ENCODE measurements at places on chromosomes 1 and 21.

- DNase-seq = no peak
Observed at GRCh38 chr1:40621821-40622450, 43.5 kb downstream of the RIMS3 start.

- no peak for DNase-seq
Observed at GRCh38 chr1:30764939-30765555, 7.5 kb upstream of the LAPTM5 start.

GRCh38 chr1:205061227-205061626, 18.2 kb downstream of the CNTN2 start:
- DNase-seq = no peak

- DNase-seq = peak; percentile 60
Observed at GRCh38 chr1:236507022-236507700, 16.6 kb upstream of the LGALS8 start.

- no peak for DNase-seq
Observed at GRCh38 chr1:112583366-112583765, 35.6 kb downstream of the ST7L start.

DNA sequence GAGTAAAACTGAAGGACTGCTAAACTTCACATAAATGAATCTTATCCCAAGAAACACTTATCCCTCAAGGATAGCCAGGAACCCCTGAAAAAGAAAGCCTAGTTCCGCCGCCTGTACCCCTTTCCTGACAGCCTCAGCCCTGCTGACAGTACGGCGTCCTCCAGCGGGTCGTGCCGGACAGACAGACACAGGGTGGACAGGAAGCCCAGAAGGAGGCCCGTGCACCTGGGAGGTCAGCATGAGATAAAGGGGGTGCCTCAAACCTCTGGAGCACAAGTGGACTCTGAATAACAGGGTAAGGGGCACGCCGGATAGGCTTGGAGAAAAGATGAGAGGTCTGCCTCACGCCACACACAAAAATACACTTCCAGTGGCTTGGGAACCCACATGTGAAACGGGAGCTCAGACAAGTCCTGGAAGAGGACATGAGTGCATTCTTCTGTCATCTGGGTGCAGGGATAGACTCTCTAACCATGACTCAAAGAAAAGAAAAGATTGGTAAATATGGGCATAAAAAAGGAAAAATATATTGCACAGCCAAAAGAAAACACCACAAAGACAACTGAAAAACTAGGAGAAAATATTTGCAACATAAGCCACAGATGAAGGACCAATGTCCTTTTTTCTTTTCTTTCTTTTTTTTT, 17.3 kb upstream of the ADARB1 start:
- no peak for DNase-seq

DNA sequence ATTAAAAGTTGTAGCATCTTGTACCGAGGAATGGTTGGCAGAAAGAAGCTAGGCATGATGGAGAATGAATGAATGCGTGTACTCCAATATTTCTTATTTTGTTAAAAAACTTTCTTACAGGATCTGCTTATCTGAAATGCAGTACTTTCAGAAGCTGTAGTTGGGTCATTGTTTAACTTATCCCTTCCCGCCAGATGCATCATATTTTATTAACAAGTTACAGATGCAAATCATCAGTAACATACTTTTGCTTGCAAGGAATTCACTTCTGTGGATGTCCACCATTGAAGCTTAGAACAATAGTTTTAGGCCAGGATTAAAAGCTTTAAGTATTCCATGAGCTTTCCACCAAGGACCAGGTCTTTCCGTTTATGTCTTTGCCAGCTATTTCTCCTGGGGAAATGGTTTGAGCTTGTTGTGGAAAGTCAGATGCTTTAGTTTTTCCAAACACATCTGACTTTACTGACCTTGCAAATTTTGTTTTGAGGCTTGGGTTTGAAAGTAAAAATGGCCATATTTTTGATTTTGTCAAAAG, 65.4 kb downstream of the PATJ start:
- DNase-seq = no peak

DNA sequence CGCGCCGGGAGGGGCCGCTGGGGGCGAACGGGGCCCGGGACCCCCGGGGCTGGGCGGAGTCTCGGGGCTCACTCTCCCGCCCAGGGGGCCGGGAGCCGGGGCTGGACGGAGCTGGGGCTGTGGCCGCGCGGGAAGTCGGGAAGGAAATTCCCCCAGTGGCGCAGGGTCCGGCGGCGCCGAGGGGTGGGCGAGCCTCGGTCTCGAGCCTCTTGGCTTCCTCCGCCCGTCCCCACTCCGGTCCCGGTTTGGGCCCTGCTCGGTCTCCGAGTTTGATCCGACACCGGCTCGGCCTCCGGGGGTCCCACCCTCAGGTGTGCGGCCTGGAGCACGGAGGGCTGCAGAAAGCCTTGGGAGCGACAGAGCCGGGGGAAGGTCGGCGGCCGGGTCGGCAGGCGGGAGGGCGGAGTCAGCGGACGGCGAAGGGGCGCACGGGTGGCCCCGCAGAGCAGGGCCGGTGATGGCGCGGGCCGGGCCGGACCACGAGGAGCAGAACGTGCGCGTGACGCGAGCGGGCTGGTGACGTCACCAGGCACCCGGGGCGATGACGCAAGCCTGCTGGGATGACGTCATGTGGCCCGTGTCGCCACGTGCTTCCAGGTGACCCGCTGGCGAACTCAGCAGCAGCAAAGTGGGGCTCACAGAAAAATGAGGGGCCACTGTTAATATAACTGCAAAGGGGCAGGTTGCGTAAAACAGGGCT, 610 bp upstream of the HES4 start:
- DNase-seq = no peak

DNA sequence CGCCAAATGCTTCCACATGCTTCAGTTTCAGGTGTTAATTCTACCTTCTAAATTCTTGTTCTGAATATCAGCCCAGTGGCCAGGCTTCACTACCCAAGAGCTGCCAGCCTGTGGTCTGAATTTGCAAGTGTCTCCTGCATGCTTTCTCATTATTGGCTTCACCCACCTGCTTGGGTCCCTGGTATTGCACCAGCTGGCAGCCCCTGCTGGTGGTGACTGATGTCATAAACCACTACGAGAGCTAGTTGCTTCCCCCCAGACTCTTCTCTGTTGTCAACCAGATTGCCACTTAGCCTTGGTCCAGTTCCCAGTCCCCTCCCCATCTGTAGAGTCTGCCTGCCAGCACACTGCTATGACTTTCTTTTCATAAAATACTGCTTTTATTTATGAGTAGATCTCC, 197.7 kb upstream of the DUSP10 start:
- peak; percentile 48 for DNase-seq

GRCh38 chr1:55131218-55131617, 83.9 kb downstream of the USP24 start:
- no peak for DNase-seq

- no peak for DNase-seq
Observed at GRCh38 chr1:1950940-1951339, 31.9 kb upstream of the TMEM52 start.

DNA sequence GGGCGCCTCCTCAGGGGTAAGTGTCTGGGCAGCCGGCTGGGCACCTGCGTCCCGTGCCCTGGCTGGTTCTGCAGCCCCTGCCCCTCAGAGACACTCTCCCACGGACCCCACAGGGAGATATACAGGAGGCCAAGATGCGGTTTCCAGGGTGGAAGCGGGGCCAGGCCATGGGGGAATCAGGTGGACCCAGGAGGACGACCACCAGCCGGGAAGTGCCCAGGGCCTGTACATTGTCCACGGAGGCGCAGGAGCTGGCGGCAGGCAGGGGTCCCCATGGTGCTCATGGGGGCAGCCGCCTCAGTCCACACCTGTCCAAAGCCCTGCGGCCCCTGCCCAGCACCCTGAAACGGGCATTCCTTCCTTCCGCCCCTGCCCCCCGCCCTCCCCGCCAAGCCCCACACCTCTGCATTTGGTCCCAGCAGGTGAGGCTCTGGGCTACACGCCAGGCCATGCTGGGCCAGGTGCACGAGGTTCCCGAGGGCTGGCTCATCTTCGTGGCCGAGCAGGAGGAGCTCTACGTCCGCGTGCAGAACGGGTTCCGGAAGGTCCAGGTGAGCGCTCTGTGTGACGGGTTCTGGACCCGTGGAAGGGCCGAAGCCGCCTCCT, 36.7 kb downstream of the SLC19A1 start:
- DNase-seq = no peak

DNA sequence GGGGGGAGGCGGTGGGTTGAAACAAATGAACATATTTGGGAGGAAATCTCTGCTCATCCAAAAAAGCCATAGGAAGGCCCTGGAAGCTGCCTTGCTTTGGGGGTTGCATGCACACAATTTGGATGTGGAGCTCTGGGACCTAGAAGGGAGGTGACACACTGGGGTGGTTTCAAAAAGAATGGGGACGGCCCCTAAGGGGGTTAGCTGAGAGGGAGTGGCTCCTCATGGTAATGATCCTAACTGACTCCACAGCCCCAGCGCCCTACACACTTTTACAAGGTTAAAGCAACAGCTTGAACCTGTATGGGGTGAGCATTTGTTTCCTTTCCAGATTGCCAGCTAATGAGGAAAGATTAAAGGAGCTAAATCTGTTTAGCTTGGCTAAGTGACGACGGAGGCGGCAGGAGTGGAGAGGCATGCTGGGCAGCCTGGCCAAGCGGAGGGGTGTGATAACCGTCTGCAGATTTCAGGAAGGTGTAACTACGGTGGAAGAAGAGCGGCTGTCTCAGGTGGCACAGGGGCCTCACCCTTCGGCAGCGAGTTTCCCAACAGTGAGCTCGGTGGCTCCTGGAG, 107.3 kb downstream of the RNF220 start:
- no peak for DNase-seq

GRCh38 chr1:235642943-235643371, 6.6 kb downstream of the GNG4 start:
- DNase-seq = no peak

DNA sequence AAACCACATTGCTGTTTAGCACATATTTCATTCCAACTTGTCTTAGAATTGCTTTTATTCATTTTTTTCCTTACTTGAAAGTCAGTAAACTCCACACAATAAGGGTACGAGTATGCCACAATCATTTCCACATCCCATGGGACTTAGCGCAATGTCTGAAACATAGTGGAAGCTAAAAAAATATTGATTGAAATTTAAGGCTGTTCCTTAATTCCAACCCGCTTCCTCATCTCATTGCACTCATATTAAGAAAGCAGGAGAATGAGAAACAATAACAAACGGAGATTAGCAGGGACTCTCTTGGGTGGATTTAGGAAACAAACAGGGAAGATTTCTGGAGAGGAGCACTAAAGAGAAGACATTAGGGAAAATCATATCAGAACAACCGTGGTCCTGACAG, 39.3 kb upstream of the RGS4 start:
- DNase-seq = no peak

GRCh38 chr21:43917515-43918384, 52.7 kb downstream of the AGPAT3 start:
- DNase-seq = no peak

- DNase-seq = no peak
Observed at GRCh38 chr1:66495495-66495894, 38.5 kb upstream of the SGIP1 start.

DNA sequence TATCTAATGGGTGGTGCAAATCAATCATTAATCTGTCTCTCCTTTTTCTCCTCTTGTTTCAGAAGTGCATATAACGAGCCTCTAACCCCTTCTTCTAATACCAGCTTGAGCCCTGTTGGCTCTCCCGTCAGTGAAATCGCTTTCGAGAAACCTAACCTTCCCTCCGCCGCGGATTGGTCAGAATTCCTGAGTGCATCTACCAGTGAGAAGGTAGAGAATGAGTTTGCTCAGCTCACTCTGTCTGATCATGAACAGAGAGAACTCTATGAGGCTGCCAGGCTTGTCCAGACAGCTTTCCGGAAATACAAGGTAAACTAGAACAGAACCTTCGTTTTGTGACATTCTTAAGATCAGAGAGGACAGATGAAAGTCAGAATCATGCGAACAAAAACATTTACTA, 25.3 kb upstream of the VAMP3 start:
- DNase-seq = no peak

DNA sequence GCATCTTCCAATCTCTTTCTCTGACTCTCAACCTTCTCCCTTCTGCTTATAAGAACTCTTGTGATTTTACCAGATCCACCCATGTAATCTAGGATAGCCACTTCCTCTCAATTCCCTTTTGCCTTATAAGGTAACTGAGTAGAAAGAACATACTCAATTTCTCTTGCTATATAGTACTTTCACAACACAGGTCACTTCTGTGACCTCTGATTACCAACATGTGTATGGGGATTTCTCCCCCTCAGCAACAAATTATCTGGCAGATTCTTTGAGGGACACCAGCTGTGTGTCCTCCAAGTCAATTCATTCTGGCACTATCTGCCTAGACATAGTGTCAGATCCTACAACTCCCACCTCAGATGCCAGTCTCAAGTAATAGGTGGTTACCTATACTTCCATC, 62.5 kb downstream of the IL23R start:
- DNase-seq = no peak

DNA sequence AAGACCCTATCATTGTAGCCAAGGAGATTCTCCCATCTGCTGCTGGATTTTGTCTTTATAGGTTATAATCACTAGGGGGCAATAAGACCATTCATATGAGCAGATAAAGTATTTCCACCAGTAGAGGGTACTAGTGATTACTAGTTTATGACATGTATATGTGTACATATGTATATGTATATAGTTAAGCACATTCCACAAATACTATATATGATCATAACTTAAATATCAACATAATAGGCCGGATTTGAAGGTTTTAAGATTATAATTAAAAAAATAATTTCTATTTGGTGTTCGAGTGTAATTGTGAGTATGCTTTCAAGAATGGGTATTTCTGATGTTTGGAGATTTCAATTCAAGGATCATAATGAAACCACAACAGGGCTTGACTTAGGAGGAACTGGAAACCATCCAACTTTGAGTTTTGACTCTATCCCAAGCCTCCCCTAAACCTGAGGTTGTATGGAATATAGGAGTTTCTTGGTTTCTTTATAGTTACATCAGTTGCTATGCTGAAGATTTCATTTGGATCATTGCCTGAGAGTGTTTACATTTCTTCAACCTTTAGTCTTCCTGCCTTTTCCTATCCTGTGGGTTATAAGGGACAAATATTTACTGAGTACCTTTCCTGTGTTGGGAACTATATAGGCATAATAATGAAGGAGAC, 16.9 kb downstream of the TCEANC2 start:
- peak; percentile 29 for DNase-seq

DNA sequence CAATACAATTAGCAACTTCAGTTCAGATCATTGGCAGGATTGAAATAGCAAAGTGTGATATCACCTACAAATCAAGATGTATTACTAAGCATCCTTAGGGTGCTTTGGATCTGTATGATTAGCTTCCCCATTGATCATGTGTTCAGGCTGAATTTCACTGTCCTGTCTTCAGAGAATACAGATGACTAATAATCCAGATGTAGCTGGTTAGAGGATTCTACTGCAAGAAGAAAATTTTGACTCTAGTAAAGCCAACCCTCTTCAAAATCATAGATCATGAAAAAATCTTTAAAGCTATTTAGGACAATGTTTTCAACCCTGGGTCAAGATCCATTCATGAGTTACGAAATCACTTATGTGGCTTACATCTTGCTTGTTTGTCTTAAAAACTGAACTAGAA, 184.4 kb downstream of the PTGER3 start:
- DNase-seq = no peak
